ENCODE measurements at places on chromosomes 1 and 21.

DNA sequence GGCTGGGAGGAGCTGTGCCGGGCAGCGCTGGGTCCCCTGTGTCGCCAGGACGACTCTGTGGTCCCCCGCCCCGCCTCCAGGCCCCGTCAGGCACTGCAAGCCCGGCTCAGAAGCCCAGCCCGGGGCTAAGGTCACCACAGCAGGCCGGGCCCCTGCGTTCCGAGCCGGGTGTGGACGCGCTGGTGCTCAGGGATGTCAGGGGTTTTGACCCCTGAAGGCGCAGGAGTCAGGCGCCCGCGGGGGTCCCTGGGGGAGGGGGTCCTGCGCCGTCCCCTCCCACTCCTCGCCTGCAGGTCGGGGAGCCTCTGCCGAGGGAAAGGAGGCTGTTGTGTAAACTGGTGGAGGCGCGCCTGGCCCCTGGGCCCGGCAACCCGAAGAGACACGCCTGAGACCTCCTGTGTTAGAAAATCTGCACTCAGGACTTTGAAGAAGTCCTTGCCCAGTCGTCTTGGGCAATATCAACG is 23.7 kb upstream of the TMEM54 start:
- DNase-seq = no peak

GRCh38 chr1:236893626-236894545 is 98.8 kb downstream of the MTR start:
- no peak for DNase-seq

GRCh38 chr1:220902916-220903315 is 23.7 kb downstream of the HLX start:
- DNase-seq = no peak

GRCh38 chr1:229088711-229089110 is 182.2 kb upstream of the RAB4A start:
- no peak for DNase-seq

GRCh38 chr1:94411237-94411636 is 7.0 kb upstream of the ABCD3 start:
- no peak for DNase-seq
